Activated naive CD4-positive, alpha-beta T cell treated with anti-CD3 and anti-CD28 coated beads for 36 hours (primary cell): ENCODE measurements at places on chromosomes 7 and 10. TPM values are rescaled to one million over a fixed set of nuclear protein-coding genes. Genes with fewer than 3 reads are reported as not detected.

The ADAMTS14 gene
- total RNA-seq = not detected

The FAM25G gene
- total RNA-seq = not detected

The CYP3A5 gene
- total RNA-seq = 0.86 TPM

The TYW1 gene
- total RNA-seq = 12.9 TPM

The CCL24 gene
- total RNA-seq = not detected

The OPN1SW gene
- total RNA-seq = not detected

- no peaks in the 10 kb centered on the region for H3K36me3 ChIP-seq
- H3K4me1 ChIP-seq = peaks cover 12% of the 10 kb centered on the region
- peaks cover 14% of the 10 kb centered on the region for H3K27me3 ChIP-seq
- H3K27ac ChIP-seq = no peak overlapping the region
These were observed 6.7 kb downstream of the GSDME start for GRCh38 chr7:24750441-24751055.

DNA sequence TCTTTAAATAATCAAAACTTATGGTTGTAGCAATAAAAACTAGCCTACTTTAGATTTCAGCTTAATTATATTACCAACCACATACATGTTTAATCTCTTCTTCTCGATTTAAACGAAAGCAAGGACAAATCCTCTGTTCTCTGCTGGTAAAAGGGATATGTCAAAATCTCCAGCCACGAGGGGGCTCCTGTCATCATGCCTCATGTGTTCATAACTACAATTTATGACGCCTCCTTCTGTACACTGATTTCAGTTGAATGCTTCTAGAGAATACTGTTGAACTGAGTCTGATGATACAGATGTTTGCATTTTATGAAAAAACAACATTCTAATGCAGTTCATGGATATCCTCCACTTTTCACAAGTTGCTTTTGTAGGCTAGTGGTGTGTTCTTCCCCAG lies 220.0 kb upstream of the DPP6 start:
- H3K27ac ChIP-seq = no peak overlapping the region
- H3K36me3 ChIP-seq = no peaks in the 10 kb centered on the region
- DNase-seq = no peak
- no peak overlapping the region for H3K4me3 ChIP-seq

DNA sequence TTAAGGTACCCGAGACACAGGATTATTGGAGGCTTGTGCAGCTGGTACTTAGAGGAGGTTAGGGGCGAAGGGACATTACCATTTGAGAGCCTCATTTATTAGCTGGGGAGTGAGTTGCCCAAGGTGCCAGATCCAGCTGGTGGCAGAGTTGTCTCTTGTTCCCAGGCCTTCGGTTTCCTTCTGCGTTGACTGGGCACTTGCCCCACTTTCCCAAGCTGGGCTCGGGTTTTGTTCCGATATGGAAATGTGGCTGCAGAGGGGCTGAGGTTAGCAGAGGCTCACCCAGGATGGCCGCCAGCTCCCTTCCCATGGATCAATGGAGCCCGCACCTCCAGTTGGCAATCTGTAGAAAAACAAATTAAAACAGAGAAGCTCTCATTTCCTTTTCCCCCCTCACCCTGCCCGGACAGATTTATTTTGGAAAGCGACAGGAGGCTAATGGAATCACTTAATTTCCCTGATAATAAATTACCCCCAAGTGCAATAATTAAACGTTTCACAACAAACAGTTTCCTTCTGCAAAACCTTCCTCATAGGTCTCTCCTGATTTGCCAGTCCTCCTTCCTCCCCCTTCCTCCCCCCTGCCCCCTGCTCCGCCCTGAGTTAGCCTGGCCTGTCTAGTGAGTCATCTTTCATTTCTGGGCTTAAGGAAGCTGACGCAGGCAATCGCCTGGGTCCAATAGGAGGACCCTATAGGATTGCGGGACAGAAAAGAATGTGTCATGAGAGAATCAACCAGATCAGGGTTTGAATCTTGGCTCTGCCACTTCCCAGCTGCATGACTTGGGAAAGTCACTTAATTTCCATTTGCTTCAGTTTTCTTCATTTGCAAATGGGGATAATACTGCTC lies 51.7 kb downstream of the ADRA2A start:
- H3K27ac ChIP-seq = no peak overlapping the region
- H3K36me3 ChIP-seq = no peaks in the 10 kb centered on the region
- H3K4me1 ChIP-seq = no peaks in the 10 kb centered on the region
- no peak for DNase-seq

GRCh38 chr10:128943111-128943510 lies 523.9 kb upstream of the MGMT start:
- H3K36me3 ChIP-seq = no peaks in the 10 kb centered on the region
- H3K4me3 ChIP-seq = no peak overlapping the region
- H3K4me1 ChIP-seq = no peaks in the 10 kb centered on the region
- no peak for DNase-seq
- H3K27ac ChIP-seq = no peak overlapping the region

GRCh38 chr10:77244286-77244685 lies 393.3 kb downstream of the KCNMA1 start:
- no peak overlapping the region for H3K27ac ChIP-seq
- no peaks in the 10 kb centered on the region for H3K36me3 ChIP-seq
- no peak overlapping the region for H3K4me3 ChIP-seq
- no peak for DNase-seq

- no peaks in the 10 kb centered on the region for H3K27me3 ChIP-seq
- H3K27ac ChIP-seq = no peak overlapping the region
- no peaks in the 10 kb centered on the region for H3K4me1 ChIP-seq
- no peaks in the 10 kb centered on the region for H3K36me3 ChIP-seq
- H3K4me3 ChIP-seq = no peak overlapping the region
These were observed 639.5 kb downstream of the ANKRD7 start for GRCh38 chr7:118863966-118864365.

GRCh38 chr7:128398841-128399135 lies 11.0 kb downstream of the IMPDH1 start:
- H3K27ac ChIP-seq = no peak overlapping the region
- H3K4me3 ChIP-seq = no peak overlapping the region
- H3K27me3 ChIP-seq = no peaks in the 10 kb centered on the region
- DNase-seq = no peak

DNA sequence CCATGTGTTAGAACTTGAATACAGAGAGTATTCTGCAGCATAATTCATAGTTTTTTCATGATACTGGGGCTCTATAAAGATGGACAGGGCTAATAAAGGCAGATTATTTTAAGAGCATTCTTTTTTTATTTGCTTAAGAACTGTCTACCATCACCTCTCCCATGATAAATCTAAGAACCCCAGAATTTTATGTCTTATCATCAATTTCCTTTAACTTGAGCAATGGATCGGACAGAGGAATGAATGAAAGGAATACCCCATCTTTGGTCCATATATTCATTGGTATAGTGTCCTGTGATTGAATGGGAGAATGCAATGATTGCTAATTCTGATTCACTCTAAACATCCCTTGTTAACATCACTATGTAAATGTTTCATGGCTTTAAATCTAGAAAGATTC lies 946.3 kb upstream of the LRRN3 start:
- H3K27ac ChIP-seq = no peak overlapping the region
- DNase-seq = no peak
- H3K27me3 ChIP-seq = peaks cover 4% of the 10 kb centered on the region
- no peaks in the 10 kb centered on the region for H3K36me3 ChIP-seq
- H3K4me1 ChIP-seq = no peaks in the 10 kb centered on the region

GRCh38 chr7:18013936-18014335 lies 13.7 kb downstream of the PRPS1L1 start:
- H3K27ac ChIP-seq = no peak overlapping the region
- H3K4me3 ChIP-seq = no peak overlapping the region
- H3K27me3 ChIP-seq = peaks cover 30% of the 10 kb centered on the region

DNA sequence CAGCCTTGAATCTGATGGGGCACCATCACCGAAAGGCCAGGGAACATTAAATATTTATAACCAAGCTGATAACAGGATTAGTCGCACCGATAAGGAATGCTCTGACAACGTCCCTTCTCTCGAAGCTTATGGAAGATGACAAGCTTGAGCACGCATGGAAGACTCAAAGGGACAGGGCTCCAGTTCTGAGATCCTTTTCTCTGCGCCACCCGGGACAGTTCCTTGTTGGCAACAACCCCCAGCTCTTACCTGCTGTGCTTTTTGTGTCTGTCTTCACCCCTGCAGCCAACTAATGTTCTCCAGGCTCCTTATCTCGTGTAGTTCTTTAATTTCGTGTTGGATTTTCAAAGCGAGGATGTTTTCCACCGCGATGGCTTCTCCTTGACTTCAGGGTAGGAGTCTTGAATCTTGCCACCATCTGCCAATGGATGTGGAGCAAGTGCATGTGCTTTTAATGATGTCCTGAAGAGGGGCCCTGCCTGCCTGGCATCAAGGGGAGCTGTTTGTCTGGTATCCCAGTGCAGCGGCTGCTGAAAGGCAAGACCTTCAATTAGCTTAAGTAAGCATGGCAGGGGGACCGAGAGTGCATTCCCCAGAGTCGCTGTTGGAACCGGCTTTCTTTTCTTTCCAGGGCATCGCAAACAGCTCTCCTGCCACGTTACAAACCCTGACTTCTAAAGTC lies 354 bp upstream of the FERD3L start:
- peaks cover 35% of the 10 kb centered on the region for H3K27me3 ChIP-seq
- no peak for DNase-seq
- no peak overlapping the region for H3K27ac ChIP-seq
- H3K36me3 ChIP-seq = no peaks in the 10 kb centered on the region

DNA sequence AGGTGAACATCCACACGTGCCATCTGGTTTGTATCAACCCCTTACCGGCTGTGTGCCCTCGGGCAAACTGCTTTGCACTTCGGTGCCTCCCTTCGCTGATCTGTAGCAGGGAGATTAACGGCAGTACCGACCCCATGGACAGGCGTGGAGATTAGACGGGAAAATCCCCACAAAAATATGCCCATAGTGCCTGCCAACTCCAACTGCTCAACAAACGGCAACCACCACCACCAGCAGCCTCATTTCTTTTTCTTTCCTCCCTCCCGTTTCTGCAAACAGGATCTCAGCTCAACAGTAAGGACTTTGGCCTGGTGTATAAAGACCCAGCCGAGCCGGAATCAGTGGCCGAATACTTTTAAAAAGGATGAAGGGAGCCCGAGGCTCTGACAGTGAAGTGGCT lies 31.0 kb downstream of the CHST15 start:
- no peak overlapping the region for H3K27ac ChIP-seq
- no peaks in the 10 kb centered on the region for H3K36me3 ChIP-seq
- DNase-seq = no peak
- no peak overlapping the region for H3K4me3 ChIP-seq
- peaks cover 29% of the 10 kb centered on the region for H3K4me1 ChIP-seq

DNA sequence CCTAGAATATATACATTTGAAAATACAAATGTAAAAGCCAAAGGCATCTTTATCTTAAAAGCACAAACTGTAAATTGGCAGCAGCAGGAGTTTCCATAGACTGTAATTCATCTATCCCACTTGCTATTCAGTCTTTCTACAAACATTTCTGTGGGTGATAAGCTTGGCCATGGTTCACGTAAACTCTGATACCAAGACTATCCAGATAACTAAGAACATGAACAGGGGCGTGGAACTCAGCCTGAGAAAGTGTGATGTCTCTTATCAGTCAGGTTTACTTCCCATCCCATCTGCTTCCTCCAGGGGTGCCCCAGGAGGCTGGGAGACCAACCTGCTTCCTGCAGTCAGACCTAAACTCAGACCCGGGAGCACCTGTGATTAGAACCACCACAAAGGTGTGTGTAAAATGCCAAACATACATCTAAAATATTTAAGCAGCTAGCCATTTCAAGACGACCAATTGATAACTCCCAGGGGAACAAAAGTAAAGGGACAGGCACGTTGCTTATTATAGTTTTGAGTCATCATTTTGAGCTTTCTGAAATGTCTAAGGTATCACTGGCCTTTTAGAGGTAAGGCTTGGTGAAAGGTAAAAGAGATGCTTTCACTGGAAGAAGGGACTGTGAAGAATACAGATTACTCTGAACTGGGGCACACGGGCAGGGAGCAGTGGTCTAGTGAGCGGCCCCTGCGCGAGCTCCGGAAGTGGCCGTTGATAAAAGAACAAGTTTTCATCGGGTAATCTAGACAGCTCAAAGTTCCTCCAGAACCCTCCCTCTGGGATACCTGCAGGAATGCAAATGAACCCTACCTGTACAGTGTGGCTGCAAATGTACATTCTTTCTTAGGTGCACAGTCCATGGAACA lies 51.5 kb downstream of the RSU1 start:
- no peak for DNase-seq
- no peaks in the 10 kb centered on the region for H3K27me3 ChIP-seq
- H3K36me3 ChIP-seq = peaks cover 9% of the 10 kb centered on the region
- no peak overlapping the region for H3K27ac ChIP-seq

- peaks cover 6% of the 10 kb centered on the region for H3K27me3 ChIP-seq
- no peak overlapping the region for H3K27ac ChIP-seq
- no peaks in the 10 kb centered on the region for H3K36me3 ChIP-seq
- H3K4me3 ChIP-seq = no peak overlapping the region
These were observed 108.7 kb downstream of the TCF7L2 start for GRCh38 chr10:113058523-113059370.

GRCh38 chr10:712089-712488 lies 22.6 kb upstream of the DIP2C start:
- DNase-seq = no peak
- no peaks in the 10 kb centered on the region for H3K4me1 ChIP-seq
- no peak overlapping the region for H3K4me3 ChIP-seq
- peaks cover 3% of the 10 kb centered on the region for H3K36me3 ChIP-seq

- no peaks in the 10 kb centered on the region for H3K36me3 ChIP-seq
- no peak overlapping the region for H3K4me3 ChIP-seq
- H3K27me3 ChIP-seq = peaks cover 2% of the 10 kb centered on the region
- H3K27ac ChIP-seq = no peak overlapping the region
These were observed 77.4 kb downstream of the LRMDA start for GRCh38 chr10:75508814-75509306.

DNA sequence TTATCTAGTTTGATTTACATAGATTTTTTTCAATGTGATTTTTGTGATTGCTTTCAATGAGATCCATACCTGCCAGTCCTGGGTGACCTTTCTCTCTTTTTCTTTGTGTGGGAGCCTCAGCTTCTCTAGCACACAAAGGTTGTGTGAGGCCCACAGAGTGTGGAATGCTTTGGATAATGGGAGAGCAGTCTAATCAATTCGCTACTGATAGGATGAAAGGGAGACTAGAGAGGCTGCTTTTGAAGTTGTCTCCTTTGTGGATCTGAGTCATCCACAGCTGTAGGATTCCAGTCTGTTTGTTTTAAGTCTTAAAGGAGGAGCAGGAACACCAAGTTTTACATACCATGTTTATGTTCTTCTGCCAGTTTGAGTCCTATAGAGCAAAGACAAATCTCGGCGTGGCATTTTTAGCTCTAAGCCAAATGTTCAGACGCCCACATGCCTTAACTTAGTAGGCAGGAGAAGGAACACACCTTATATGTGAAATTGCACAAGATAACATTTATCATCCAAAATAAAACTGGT lies 330.0 kb downstream of the ARL4A start:
- no peaks in the 10 kb centered on the region for H3K36me3 ChIP-seq
- peaks cover 4% of the 10 kb centered on the region for H3K27me3 ChIP-seq
- no peak for DNase-seq
- no peak overlapping the region for H3K4me3 ChIP-seq
- H3K27ac ChIP-seq = no peak overlapping the region
- H3K4me1 ChIP-seq = no peaks in the 10 kb centered on the region
